ENCODE measurements at places on chromosomes 7 and 10. TPM values are rescaled to one million over a fixed set of nuclear protein-coding genes. Genes with fewer than 3 reads are reported as not detected.

FRAT2 gene
- polyA plus RNA-seq = 7.0 TPM

- no peaks in the 10 kb centered on the region for H3K27me3 ChIP-seq
- no peaks in the 10 kb centered on the region for H3K4me1 ChIP-seq
- no peak overlapping the region for H3K27ac ChIP-seq
- DNase-seq = no peak
- no peaks in the 10 kb centered on the region for H3K36me3 ChIP-seq
These were observed 979.1 kb upstream of the POT1 start for GRCh38 chr7:125908711-125909110.

- no peak overlapping the region for H3K27ac ChIP-seq
- no peak for DNase-seq
- no peaks in the 10 kb centered on the region for H3K4me1 ChIP-seq
- peaks cover 10% of the 10 kb centered on the region for H3K27me3 ChIP-seq
- H3K36me3 ChIP-seq = no peaks in the 10 kb centered on the region
- no peak overlapping the region for H3K4me3 ChIP-seq
These were observed 112.4 kb downstream of the ST7 start for GRCh38 chr7:117065571-117066150.

WIPF3 gene
- not detected for polyA plus RNA-seq

MRPS16 gene
- polyA plus RNA-seq = 100 TPM

FGL2 gene
- 5.2 TPM for polyA plus RNA-seq

- H3K27ac ChIP-seq = no peak overlapping the region
- no peak overlapping the region for H3K4me3 ChIP-seq
- H3K36me3 ChIP-seq = no peaks in the 10 kb centered on the region
- DNase-seq = no peak
- H3K4me1 ChIP-seq = no peaks in the 10 kb centered on the region
These were observed 559.9 kb downstream of the INHBA start for GRCh38 chr7:41142904-41143473.

DNA sequence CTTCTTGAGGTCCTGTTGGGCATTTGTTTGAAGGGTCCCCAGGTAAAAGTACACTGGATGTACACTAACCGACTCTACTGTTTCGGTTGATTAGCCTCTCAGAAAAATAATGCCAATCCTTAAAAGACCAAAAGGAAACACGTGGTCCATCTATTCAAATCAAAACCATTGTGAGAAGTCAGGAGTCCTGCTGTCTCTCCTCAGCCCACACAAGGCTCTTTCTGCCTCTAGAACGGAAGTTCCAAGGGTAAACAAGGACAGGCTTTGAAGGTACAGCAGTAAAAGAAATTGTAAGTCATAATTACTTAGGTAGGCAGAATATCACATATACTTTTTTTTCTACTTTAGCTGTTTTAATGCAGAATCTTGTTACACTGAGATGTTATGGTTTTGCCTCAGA, 71.7 kb upstream of the TPK1 start:
- no peak overlapping the region for H3K4me3 ChIP-seq
- H3K4me1 ChIP-seq = peaks cover 22% of the 10 kb centered on the region
- DNase-seq = no peak
- H3K27me3 ChIP-seq = no peaks in the 10 kb centered on the region

GRID2IP gene
- 0.17 TPM for polyA plus RNA-seq

DNA sequence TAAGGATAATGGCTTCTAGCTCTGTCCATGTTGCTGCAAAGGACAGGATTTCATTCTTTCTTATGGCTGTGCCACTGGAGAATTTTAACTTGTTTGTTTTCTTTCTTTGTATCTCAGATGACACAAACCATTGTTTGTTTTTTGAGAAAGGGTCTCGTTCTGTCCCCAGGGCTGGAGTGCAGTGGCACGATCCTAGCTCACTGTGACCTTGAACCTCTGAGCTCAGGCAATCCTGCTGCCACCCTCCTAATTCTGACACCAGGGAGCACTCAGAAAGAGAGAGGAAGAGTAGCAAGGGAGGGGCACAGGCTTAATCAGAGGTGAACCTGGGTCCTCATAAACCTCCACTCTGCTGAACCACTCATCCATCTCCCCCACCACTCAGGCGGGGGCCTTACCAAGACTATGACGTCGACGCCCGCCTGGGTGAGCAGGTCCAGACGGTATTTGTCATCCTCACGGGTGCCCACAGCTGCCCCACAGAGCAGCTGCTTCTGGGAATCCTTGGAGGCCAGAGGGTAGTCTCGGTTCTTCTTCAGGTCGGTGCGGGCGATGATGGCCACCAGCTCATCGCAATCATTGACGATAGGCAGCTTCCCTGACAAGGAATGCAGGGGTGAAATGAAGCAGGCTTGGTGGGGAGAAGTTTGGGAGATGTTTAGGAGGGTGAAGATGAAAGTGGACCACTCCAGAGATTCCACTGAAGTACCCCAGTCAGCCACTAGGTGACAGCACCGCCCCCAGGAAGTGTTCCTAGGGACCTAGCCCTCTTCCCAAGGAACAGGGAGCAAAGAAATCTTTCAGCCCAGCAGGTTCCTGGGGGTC, 11.6 kb downstream of the IMPDH1 start:
- H3K27me3 ChIP-seq = no peaks in the 10 kb centered on the region
- no peak overlapping the region for H3K4me3 ChIP-seq
- H3K27ac ChIP-seq = no peak overlapping the region
- peaks cover 6% of the 10 kb centered on the region for H3K4me1 ChIP-seq
- peaks cover 7% of the 10 kb centered on the region for H3K36me3 ChIP-seq
- DNase-seq = no peak

DNA sequence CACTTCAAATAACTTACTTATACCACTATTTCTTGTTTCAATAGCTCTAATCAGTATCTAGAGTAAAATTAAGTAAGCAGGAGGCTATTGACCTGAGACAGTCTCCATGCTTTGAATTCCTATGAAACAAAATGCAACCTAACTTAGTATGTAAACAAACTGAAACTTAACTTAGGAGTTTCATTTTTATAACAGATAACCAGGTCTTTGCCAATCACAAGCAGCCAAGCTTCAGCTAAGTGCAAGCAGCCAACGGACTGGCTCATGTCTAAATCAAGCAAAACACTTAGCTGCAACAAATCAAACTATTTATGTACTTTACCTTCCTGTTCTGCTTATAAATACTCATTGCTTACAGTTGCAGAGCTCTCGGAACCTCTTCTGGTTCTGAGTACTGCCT, 4.4 kb upstream of the GSTK1 start:
- H3K27me3 ChIP-seq = no peaks in the 10 kb centered on the region
- no peak overlapping the region for H3K4me3 ChIP-seq
- no peaks in the 10 kb centered on the region for H3K36me3 ChIP-seq
- no peak for DNase-seq
- H3K27ac ChIP-seq = no peak overlapping the region
- H3K4me1 ChIP-seq = peaks cover 34% of the 10 kb centered on the region

- H3K27me3 ChIP-seq = peaks cover 10% of the 10 kb centered on the region
- DNase-seq = no peak
- no peaks in the 10 kb centered on the region for H3K36me3 ChIP-seq
These were observed 117.6 kb downstream of the ARHGAP22 start for GRCh38 chr10:48487244-48487643.

GRCh38 chr10:56586461-56586891, 225.4 kb upstream of the ZWINT start:
- no peaks in the 10 kb centered on the region for H3K27me3 ChIP-seq
- no peak overlapping the region for H3K4me3 ChIP-seq
- no peaks in the 10 kb centered on the region for H3K36me3 ChIP-seq
- H3K27ac ChIP-seq = no peak overlapping the region

ADCYAP1R1 gene
- polyA plus RNA-seq = not detected

ACTL6B gene
- polyA plus RNA-seq = not detected

DNA sequence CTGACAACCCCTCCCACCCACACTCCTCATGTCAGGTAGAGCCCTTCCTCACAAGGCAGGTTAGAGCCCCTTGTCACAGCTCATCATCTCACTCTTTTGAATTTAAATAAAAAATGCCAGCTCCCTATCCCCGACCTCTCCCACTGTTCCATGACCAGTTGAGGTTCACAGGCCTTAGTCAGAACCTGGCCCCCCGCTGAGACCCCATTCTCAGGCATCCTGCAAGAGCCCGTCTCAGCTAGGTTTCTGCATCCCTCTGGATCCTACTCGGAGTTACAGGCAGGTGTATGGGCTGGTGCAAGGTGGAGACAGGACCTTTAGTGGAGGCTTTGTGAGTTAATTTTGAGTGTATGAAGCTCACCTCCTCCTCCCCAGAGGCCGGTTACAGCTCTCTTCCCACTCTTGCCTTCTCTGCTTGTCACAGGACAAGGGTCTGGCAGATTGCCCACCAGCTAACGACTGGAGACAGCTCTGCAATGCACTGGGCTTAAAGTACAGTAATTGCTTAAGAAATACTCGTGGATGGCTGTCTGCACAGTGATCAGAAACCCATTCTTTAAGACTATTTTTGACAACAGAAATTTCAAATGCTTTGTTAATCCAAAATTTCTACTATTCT, 394.9 kb upstream of the DPP6 start:
- H3K27ac ChIP-seq = no peak overlapping the region
- H3K27me3 ChIP-seq = no peaks in the 10 kb centered on the region
- no peaks in the 10 kb centered on the region for H3K4me1 ChIP-seq
- no peak for DNase-seq
- H3K36me3 ChIP-seq = no peaks in the 10 kb centered on the region

ZNF273 gene
- polyA plus RNA-seq = 18.0 TPM

GIMAP1 gene
- polyA plus RNA-seq = 1.8 TPM

GRCh38 chr7:15747301-15747700, 60.8 kb upstream of the MEOX2 start:
- H3K36me3 ChIP-seq = no peaks in the 10 kb centered on the region
- no peaks in the 10 kb centered on the region for H3K27me3 ChIP-seq
- no peak for DNase-seq
- no peak overlapping the region for H3K4me3 ChIP-seq
- H3K27ac ChIP-seq = no peak overlapping the region

ASAH2 gene
- polyA plus RNA-seq = not detected

ZNF789 gene
- 8.4 TPM for polyA plus RNA-seq

GRCh38 chr7:44396931-44397545, 71.6 kb upstream of the CAMK2B start:
- peaks cover 30% of the 10 kb centered on the region for H3K4me1 ChIP-seq
- H3K27ac ChIP-seq = no peak overlapping the region
- DNase-seq = no peak

GRCh38 chr10:3765146-3765545, 19.9 kb downstream of the KLF6 start:
- H3K27ac ChIP-seq = peak overlapping the region; percentile 72
- peaks cover 17% of the 10 kb centered on the region for H3K36me3 ChIP-seq
- H3K4me3 ChIP-seq = peak overlapping the region; percentile 23
- no peaks in the 10 kb centered on the region for H3K27me3 ChIP-seq

DNA sequence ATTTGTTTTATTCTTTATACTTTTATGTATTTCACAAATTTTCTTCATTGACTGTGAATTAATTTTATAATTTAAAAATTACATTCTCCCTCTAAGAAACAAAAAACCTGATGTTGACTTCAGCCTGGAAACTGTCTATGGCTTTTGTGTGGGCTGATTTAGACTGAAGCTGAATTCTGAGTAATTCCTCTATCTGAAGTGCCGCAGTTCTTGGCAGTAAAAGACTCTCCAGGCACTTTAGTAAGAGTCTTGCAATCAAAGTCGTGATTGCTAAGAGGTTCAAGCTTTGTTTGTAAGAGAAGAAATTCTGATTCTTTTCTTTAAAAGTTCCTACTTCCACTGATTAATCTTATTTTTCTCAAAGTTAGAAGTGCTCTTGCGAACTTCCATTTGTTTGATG, 3.4 kb upstream of the CEP41 start:
- H3K27ac ChIP-seq = no peak overlapping the region
- H3K27me3 ChIP-seq = peaks cover 21% of the 10 kb centered on the region
- DNase-seq = no peak

DNA sequence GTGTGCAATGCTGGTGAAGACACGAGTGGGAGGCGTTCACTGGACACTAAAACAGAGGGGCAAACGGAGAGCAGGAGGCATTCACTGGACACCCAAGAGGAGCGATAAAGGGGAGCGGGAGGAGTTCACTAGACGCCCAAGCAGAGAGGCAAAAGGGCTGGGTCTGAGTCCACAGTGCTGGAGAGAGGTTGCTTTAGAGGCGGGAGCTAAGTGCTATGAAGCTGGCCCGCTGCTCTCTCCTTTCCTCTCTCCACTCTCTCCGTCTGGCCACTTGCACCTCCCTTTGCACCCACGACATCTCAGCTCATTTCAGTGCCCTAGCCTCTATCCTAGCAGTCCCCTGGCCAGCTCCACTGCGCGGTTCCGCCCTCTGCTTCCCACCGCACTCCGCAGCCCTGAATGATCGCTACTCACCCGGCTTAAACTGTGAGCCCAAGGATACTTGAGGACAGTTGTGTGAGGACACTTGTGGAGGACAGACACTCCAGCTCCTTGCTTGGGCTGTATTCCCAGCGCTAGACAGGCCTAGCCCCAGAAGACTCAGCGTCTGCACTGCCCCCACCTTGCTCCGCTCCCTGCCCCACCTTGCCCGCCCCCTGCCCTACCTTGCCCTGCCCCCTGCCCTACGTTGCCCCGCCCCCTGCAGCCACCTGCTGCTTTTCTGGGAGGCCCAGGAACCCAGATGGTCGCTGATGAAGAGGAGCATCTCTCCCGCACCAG, 78.8 kb upstream of the CPXM2 start:
- H3K27me3 ChIP-seq = peaks cover 72% of the 10 kb centered on the region
- no peak overlapping the region for H3K4me3 ChIP-seq
- H3K27ac ChIP-seq = no peak overlapping the region
- H3K36me3 ChIP-seq = peaks cover 15% of the 10 kb centered on the region

DNA sequence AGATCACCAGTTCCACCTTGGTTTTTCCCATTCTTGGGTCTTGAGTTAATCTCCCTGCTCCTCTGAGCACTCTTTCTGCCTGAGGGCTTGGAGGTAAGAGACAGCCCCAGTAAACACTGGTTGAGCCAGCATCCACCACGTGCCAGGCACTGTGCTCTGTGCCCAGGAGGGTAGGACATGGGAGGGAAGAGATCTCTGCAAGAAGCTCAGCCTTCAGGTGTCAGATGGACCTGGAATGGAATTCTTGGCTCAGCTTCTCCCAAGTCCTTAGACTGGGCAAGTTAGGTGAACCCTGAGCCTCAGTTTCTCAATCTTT, 2.5 kb downstream of the ZYX start:
- no peak overlapping the region for H3K27ac ChIP-seq
- H3K4me1 ChIP-seq = peaks cover 14% of the 10 kb centered on the region
- no peak for DNase-seq

CPA5 gene
- polyA plus RNA-seq = not detected

DNA sequence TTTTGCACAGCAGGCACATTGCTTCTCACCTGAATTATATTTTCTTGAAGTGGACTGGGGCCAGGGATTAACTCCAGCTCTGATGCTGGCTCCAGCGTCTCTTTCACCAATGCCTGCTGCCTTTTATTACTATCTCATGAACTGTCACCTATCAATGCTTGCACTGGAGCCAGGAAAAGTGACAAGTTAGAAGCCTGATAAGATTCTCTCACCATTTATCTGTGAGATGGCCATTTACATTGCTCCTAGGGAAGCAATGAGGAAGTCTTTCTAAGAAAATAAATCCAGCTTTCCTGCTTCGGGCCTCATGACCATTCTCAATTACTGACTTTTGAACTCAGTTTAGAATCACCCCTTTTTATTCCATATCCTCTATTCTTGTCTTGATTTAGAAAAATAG, 48.5 kb upstream of the LRRTM3 start:
- DNase-seq = no peak
- no peak overlapping the region for H3K27ac ChIP-seq
- no peak overlapping the region for H3K4me3 ChIP-seq
- H3K27me3 ChIP-seq = no peaks in the 10 kb centered on the region
- no peaks in the 10 kb centered on the region for H3K4me1 ChIP-seq

- H3K27me3 ChIP-seq = no peaks in the 10 kb centered on the region
- no peak overlapping the region for H3K4me3 ChIP-seq
- H3K4me1 ChIP-seq = peaks cover 37% of the 10 kb centered on the region
- H3K27ac ChIP-seq = no peak overlapping the region
These were observed 43.4 kb downstream of the HIPK2 start for GRCh38 chr7:139734395-139734794.

Data from naive B cell (primary cell).